CD4-positive, alpha-beta T cell treated with Interleukin-21 for 1 hour (primary cell): ENCODE measurements at places on chromosomes 1 and 21.

DNA sequence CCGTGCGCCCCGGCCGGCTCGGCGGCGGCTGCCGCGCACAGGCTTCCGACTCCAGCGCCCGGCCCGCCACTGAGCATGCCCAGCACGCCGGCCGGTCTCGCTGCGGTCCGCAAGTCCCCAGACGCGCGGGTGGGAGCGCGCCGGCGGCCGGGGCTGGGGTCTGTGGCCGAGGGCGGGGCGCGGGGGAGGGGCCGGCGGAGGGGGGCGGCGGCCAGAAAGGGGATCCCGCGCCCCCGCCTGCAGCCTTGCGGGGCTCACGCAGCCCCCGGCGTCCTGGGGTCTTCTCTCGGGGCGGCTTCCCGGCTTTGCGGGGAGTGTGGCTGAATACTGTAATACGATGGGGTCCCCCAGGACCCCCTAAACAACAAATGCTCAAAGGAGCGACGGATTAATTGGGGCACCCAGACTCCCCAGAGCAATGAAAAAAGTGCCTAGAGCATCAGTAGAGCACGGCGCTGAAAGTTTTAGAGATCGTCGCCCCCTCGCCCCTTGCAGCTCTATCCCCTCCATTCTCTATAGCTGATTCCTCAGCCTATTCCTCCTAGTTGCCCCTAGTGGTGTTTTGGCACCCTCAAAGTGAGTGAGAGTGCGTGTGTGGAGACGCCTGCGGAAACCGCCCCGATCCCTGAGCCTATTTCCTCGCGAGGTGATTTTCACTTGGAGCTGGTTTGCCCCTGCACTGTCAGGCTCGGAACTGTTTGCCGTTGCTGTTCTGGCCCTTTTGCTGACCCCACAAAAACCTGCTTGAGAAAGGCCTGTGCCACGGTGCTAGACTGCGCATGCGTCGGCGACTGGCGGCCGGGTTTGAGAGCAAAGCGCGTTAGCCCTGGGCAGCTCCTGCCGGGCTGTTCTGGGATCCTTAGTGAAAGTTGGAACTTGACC lies at the start of gene VAV3:
TSS of gene VAV3 (minus strand) at position 71 of the 882 bp plus-strand sequence. CDS start 311 bp downstream, outside the sequence.
- DNase-seq = peak; percentile 55

DNA sequence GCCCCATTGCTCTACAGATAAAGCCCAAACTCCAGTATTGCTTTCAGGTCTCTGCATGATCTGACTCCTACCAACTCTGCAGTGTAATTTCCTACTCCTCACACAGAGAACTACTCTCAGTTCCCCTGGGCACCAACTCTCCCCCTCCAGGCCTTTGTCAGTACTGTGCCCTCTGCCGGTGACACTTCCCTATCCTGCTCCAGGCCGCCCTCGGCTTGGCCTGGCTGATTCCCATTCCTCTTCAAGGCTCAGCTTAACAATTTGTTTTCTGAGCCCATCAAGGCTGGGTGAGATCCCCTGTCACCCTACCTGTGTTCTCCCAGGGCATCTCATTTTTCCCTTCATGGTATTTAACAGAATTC lies 2.6 kb downstream of the SLAMF8 start:
- DNase-seq = no peak

DNA sequence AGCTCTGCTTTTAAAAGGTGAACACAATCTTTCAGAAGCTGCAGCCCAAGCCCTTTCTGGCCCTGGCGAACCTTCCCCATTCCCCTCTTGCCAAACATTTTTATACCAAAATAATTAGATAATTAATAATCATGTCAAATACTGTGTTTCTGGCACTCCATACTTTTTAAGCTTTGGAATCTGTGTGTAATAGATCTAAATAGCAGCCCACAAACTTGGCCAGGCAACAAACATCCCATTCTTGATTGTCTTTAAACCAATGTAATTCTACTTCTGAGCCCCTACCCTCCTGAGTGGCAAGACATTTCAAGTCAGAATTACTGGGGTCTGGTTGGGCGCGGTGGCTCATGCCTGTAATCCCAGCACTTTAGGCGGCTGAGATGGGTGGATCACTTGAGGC lies 137.7 kb downstream of the NAV1 start:
- no peak for DNase-seq

- no peak for DNase-seq
Observed at GRCh38 chr1:244171241-244171985, 120.3 kb downstream of the ZBTB18 start.

DNA sequence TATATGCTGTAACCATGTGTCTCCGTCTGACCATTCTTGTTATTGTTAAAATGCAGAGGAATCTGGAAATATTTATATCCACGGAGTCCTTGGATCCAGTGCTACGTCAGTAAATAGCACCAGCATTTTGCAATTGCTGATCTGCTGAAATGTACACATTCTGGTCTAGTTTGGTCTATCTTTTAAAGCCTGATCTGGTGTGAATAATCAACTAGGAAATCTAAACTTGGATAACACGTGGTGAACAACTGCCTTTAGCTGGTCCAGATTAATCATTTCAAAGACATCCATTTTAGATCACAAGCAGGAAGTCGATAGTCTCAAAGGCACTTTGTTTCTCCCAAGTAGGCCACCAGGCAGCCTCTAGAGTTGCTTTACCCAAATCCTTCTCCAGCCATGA lies 32.6 kb downstream of the PDPN start:
- no peak for DNase-seq

- no peak for DNase-seq
Observed at GRCh38 chr1:75053207-75053606, 81.0 kb upstream of the LHX8 start.

GRCh38 chr1:39827201-39827600 lies 38.5 kb upstream of the BMP8B start:
- DNase-seq = no peak

GRCh38 chr1:213486488-213486887 lies 435.4 kb downstream of the RPS6KC1 start:
- no peak for DNase-seq

DNA sequence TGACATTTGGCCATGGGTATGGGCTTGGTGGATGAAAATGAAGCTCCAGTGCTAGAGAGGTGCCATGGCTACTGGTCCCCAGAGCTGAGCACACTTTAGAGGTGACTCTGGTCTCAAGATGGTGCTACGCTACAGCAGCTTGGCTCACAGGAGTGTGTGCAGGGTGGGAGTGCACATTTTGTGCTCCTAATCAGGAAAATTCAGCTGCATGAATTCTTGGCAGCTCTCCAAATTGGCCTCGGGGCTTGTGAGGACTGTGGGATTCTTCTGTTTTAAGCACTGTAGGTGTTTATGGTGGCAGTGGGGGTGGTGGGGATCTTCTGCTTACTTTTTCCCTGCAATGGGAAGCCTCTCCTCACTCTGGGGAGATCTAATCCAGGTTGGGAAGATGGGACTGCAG lies 17.3 kb upstream of the TIPRL start:
- no peak for DNase-seq
